Neural progenitor cell (in vitro differentiated cells): ENCODE measurements at places on chromosomes 11 and 22.

GRCh38 chr11:128066399-128066798 is 521.0 kb downstream of the ETS1 start:
- no peak for DNase-seq

DNA sequence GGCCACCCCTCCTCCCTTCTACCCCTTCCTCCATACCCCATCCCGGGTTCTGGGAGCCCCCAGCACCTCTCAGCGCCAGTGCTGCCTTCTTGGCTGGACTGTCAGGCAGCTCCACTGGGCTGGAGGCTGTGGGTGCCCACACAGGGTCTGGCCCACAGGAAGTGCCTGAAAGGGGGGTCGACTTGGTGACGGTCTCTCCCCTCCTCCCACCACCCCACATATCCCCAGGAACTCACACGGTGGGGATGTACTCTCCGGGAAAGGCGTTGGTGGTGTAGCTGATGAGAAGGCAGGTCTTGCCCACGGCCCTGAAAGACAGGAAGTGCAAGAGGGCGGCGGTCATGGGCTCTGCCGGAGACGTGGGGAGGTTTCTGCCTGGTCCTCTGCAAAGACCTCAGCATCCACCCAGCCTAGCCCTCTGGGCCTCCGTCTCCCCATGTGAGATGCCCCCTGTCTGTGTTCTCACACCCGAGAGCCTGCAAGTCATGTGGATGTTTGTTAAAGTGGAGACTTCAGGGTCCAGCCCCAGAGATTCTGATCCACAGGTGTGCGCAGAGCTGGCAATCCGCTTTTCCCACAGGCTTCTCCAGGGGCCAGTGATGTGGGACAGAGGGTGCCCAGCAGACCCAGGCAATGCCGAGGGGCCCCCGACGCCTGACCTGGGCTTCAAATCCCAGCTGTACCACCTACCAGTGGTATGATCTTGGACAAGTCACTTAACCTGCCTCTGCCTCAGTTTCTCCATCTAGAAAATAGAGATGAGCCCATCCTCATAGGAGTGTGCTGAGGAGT is 2.5 kb downstream of the RAC2 start:
- no peak for DNase-seq

DNA sequence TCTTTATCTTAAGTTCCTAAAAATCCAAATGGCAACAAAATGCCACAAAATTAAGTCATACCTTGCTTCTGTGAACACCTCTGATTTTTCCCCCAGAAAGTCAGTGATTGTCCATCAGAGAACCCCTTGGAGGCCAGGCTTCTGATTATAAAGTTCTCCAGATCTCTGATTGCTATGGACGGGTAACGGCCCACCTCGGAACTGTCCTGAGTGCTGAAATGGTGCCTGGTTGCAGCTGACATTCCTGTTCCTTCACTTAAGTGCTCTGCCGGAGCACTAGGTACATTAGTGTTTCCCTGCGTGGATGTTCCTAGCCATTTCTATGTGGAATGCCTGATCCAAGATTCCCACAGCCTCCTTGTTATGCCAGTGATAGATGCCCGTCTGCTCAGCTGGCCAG is 85.0 kb downstream of the CHST1 start:
- DNase-seq, result peak; percentile 65

DNA sequence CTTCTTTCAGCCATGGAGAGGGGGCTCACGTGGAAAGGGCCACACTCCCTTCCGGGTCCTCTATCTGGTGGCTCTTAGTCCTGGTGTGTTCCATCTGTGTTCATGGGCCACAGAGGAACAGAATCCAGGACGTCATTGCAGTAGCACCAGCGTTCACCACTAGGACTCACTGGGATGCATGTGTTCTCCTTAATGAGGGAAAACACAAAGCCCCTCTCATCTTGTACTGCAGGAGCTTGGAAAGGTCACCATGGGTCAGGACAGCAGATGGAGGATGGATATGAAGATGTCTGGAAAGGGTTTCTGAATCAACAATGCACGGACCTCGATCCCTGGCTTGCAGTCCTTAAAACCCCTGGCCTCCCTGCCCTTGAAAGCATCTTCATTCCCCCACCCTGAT is 113.8 kb upstream of the THY1 start:
- no peak for DNase-seq

DNA sequence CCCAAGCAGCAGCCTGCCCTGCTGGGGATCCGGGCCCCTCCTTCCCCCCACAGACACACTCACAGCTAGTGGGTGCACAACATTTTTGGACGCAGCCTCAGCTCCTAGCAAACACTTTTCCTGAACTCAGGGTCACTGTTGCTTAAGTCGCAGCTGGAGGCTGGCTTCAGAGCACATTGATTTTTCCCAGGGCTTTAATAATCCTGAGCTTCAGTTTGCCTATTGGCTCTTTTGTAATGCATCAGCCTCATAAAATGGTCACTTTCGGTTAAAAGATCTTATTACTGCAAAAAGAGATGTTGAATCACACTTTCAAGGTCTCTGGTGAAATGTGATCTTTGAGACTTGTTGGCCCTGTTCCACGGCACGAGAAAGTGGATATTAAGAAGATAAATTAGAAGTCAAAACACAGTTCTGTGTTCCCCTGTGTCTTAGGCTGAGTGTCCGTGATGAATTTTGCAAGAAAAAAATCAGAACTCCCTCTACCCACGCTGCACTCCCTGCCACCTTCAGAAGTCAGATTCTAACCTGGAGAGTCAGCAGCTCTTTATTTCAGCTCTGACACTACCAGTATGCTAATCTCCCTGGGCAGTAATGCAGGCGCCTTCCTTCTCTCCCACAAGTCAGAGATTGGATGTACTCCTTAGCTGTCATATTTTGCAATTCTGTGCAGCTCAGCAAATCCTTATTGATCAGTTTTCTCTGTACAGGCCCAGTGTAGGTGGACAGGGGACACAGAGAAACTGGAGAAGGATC is 158.2 kb upstream of the E2F8 start:
- no peak for DNase-seq

DNA sequence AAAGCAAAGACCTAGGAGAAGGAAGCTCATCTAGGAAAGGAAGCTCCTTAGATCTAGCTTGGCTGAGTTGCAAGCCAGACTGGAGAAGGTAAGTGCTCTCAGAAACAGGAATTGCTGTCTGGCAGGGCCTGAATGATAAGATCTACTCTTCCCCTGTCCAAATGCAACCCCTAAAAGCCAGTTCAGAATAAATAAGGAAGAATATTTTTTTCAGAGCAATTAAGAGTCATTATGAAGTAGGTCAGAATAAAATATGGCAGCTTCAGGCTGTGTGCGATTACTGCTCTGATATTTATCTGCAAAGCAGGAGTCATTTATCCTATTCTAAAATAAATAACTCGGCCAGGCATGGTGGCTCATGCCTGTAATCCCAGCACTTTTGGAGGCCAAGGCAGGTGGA is 82.1 kb downstream of the PIWIL4 start:
- no peak for DNase-seq

GRCh38 chr11:120642196-120642894 is 130.8 kb downstream of the GRIK4 start:
- DNase-seq, result no peak

GRCh38 chr11:69705351-69705811 is 1.6 kb upstream of the FGF19 start:
- DNase-seq, result peak; percentile 86

DNA sequence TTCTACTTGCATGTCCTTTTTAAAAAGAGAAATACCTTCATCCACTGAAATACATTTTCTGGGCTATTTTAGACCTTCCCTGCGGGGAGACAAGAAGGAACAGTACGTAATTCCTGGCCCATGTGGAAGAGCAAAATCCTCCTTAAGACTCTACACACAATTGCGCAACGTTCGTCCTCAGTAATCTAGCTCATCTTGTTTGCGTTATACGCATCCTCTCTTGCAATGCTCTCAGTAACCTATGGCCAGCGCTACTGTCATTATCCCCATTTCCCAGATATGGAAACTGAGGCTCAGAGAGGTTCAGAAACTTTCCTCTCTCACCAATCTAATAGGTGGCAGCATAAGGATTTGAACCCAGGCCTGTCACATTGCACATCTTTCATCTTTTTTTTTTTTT is 54.6 kb downstream of the RPUSD4 start:
- no peak for DNase-seq

DNA sequence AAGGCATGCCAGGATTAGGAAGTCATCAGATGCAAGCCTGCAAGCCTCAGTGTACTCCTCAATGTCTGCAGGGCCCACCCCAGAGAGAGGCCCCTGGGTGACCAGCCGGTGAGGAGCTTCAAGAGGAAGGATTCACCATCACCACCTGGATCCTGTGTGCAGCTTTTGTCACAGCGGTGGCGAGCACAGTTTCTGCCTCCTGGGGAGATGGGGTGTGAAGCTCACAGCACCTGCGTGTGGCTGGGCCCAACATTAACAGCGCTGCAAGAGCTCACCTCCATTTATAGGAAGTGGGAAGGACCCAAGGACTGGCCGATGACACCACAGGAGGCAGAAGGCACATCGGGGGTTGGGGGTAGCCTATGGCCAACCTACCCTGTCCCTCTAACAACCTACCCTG is 235.3 kb downstream of the CTTN start:
- no peak for DNase-seq

DNA sequence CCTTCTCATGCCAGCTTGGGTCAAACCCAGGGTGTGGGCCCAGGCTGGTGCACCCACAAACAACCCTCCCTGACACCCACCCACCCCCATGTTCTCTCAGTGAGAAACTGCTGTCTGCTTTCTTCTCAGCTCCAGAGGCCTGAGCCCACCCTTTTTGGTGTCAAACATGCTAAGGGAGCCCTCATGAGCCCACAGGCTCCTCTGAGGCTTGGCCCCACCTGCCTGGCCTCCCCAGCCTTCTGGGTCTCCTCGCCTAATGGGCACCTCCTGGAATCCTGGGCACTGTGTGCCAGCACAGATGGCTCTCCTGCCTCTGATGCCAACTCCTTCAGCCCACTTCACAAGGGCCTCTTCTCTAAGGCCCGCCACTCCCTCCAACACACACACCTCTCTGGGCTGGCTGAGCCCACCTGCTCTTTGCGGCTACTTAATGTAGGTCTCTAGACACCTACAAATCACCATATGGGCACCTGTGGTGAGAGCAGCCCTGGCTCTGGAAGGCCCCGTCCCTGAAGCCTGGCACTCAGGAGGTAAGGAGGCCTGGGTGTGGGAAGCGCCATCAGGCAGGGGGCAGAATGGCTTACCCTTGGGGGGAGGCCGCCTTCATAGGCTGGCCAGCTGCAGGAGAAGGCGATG is 4.4 kb downstream of the NAGA start:
- no peak for DNase-seq

- no peak for DNase-seq
Observed at GRCh38 chr11:60974726-60975125, 3.2 kb downstream of the CD6 start.

DNA sequence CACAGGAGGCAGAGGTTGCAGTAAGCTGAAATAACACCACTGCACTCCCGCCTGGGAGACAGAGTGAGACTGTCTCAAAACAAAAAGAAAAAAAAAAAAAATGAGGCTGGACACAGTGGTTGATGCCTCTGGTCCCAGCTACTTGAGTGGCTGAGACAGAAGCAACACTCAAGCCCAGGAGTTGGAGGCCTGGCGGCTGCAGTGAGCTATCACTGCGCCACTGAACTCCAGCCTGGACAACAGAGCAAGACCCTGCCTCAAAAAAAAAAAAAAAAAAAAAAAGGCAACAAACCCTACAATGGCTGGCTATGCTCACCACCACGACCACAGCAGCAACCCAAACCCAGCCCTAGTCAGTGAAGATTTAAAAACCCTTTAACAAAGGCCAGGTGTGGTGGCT is 8.2 kb downstream of the NAP1L4 start:
- no peak for DNase-seq

DNA sequence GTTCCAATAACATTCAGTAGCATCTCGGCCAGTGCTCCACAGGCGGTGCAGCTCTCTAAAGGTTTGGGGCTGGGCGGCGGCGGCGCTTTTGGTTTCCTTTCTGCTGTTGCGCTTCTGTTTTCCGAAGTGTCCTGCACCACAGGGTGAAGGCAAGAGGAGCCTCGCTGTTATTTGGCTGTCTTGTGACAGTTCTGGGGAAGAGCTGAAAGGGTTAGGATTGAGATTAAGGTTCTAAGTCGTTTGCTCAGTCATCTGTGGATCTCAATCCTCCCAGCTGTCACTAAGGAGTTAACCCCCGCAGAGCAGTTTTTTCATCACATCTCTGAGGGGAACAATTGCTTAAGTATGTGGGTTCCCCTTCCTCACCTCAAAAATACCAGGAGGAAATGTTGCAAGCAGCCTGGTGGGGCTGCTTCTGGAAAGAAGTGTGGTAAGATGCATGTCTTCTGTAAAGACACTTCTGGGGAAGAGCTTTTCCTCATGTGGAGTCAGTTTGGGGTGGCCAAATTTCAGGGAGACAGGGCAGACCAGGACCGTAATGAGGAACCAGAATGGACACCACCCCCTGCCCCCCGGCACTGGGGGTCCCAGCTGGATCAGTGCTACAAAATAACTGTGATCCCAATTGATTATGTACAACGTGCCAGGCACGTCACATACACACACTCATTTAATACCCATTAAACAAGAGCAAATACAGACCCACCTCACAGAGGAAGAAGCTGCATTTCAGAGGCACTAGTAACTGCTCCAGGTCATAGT is 14.2 kb downstream of the TMEM121B start:
- DNase-seq, result peak; percentile 16

GRCh38 chr22:17705951-17706900 is 67.7 kb downstream of the BCL2L13 start:
- no peak for DNase-seq

DNA sequence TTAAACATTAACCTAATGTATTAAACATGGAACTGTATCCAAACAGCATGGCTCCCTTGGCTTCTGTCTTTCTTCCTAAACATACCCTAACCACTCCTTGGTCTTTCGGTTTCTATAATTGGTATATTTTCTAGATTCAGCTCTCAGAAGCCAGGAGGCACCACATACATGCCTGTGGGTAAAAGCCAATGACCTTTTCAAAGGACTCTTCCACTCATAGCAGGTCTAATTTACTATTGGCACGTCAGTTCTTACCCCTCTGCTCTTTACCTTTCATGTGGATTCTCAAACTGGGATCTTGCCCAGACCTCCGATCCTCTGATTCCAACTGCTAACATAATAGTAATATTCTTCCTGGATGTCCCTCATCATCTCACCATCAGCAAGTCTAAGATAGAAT is 835.1 kb downstream of the NTM start:
- DNase-seq, result no peak

DNA sequence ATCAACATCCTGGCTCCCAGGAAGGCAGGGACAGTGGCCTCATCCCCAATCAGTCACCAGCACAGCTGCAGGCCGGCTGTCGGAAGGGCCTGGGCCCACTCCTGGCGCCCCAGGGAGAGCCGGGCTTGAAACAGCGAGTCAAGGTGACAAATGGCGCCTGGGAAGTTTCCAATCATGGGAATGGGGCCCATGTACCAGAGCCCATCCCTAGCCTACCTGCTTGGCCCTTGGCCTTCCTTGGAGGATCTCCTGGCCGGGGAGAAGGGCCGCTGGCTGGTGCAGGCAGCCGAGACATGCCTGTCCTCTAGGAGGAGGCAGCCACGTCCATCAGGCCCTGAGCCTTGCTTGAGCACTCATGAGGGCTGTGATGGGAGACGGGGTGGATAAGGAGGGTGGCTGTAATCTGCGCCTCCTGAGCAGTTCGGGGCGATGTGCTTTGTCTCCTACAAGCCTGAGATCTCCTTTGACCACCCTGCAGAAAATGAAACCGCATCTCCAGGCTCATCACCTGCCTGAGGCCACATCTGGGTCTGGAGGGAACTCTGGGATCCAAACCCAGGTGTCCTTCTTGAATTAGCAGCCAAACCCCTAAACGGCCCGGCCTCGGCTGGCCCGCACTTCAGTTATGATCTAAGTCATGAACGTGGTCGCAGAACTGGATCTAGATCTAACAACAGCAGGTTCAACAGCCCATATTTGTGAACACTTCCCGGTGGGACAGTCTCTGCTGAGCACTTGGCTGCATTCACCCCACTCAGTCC is 862.0 kb downstream of the TBC1D22A start:
- no peak for DNase-seq
